ENCODE measurements at places on chromosomes 11 and 22.

DNA sequence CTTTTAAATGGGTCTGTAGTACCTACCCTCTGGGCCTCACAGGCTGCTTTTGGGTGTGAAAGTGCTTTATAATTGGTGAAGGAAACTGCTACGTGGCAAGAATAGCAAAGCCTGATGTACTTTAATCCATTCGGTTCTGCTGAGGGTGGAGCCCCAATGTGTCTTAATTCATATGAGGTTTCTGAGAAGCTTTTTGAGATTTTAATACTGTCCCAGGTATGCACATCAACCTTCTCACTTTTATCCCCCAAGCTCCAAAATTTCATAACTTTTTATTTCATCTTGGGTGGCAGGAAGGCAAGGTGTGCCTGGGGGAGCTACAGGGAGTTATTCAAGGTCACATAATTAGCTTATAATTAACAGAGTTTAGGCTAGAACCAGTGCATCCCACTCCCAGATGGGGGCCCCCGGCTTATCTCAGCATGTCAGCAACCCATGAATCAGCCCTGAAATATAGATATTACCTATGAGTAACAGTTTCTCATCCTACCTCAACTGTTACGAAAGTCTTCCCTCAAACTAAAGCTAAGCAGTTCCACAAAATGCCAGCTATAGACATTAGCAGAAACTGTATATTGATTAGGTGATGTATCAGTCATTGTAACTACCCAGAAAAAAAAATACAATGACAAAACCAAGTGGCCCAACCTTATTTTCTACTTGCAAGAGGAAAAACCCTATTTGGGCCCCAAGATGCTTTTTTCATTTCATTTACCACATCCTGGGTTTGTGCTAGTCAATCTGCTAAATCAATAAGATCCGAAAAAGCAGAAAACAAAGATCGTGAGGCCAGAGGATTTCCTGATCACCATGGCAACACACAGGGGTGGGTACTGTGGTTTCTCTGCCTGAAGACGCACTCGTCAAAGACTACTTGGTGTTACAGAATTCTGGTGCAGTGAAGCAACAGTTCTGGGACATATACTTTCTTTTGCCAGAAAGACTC is 26.7 kb downstream of the CD44 start:
- peak; percentile 14 for DNase-seq

DNA sequence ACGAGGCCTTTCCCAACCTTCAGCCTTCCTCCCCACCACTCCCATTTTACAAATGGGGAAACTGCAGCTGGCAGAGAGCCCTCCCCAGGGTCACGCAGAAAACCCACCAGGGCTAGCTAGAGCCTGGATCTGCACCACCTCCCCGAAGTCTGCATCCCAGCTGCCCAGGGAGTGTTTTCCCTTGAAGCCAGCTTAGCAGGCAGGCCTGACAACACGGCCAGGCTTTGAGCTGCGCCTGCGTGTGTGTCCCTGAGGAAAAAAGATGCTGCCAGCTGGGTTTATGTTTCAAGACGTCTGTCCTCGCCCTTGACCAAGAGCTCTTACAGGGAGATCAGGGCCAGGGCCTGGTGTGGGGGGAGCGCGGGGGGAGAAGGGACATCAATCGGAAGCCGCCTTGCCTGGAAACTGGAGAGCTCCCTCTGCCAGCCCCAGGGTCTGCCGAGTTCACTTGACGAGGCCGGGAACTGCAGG is 20.3 kb downstream of the WNT11 start:
- DNase-seq, result no peak

GRCh38 chr11:88337987-88338668 is 592 bp upstream of the CTSC start:
- no peak for DNase-seq

DNA sequence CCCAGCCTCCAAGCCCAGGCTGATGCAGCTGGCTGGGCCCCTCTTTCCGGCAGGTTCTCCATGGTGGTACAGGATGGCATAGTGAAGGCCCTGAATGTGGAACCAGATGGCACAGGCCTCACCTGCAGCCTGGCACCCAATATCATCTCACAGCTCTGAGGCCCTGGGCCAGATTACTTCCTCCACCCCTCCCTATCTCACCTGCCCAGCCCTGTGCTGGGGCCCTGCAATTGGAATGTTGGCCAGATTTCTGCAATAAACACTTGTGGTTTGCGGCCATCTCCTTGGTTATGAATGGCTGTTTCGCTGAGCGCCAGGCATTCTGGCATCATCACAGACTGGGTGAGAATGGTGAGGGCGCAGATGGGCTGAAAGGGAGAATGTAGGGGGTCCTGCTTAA is 3.6 kb downstream of the PRDX5 start:
- DNase-seq, result no peak

DNA sequence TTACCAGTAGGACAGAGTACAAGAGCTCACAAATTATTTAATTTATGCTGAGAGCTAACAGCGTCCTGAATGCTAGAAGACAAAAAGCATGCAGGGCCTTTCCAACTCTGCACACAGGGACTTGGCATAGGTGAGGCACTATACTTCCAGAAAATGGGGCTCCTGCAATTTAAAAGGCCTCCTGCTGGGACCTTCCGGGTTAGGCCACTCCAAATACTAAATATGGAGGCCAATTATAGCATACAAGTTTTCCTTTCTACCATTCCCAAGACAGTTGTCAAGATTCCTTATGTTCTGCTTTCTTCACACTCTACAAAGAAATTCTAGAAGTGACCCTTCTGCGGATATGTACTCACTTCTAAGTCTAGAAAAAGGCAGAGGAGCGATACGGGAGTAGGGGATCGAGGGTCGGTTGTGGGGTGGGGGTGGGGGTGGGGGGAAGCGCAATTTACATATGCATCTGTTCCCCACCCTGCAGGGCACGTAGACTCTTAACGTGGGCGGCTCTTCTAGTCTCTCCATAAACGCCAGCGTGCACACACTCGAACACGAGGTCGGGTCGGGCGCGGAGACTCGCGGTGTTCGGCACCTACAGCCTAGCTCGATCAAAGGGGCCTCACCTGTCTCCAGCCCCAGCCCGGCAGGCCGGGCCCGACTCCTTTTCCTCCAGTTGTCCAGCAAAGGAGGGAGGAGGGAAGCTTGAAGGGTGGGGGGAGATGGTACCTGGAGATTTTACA is 728 bp downstream of the DCUN1D5 start:
- DNase-seq, result peak; percentile 9

GRCh38 chr11:8776209-8776608 is 93.6 kb downstream of the RPL27A start:
- no peak for DNase-seq

- no peak for DNase-seq
Observed at GRCh38 chr11:101668236-101668635, 84.4 kb upstream of the TRPC6 start.

DNA sequence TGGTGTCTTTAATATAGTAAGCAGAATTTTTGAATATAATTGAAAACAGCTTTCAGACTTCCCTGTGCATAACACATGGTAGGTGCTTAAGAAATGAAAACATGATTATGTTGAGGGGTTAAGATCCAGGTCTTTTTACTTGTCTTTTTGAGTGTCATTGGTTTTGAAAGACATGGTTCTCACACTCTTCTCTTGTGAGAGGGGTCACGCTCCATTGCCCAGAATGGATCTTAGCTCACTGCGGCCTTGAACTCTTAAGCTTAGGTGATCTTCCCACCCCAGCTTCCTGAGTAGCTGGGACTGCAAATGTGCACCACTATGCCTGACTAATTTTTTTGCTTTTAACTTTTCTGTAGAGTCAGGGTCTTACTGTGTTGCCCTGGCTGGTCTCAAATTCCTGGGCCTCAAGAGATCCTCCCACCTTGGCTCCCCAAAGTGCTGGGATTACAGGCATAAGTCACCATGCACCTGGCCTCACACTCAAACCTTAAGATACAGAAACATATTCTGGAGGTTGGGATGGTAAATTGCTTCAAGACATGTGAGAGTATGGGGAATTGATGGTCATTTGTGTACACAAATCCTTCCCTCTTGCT is 1.4 kb downstream of the SPCS2 start:
- no peak for DNase-seq

GRCh38 chr22:49966774-49967705 is 6.5 kb downstream of the PIM3 start:
- DNase-seq, result no peak

DNA sequence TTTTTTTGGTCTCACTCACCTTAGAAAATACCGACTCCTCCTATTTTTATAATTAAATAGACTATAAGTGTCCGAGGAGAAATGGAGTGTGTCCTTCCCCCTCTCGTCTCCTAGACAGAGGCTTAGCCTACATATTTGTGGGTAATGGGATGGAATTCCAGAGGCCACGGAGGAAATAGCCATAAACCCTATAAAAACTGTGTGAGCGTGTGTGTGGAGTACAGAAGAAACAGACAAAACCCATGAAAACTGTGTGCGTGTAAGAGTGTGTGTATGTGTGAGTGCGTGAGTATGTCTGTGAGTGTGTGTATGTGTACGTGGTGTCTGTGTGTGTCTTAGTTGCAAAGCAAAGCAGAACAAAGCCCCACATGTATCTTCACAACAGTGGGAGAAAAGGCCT is 883.5 kb downstream of the OPCML start:
- DNase-seq, result no peak

- no peak for DNase-seq
Observed at GRCh38 chr11:100930185-100930778, 199.3 kb downstream of the PGR start.

DNA sequence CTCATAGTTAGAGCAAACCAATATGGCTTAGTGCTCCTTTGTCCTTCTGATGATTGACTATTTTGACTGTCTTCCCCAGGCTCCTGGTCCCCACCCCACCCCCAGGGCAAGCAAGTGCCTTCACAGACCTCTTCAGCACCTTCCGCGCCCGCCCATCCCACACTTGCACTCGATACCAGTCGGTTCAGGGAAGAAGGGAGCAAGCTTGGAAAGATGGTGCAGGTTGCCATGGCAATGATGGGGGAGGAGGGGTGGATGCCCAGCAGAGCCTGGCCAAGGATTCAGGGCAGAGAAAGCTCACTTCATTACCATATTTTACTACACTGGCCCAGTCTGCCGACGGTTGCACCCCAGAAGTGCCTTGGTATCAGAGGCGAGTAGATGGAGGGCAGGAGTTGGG is 2.2 kb downstream of the TMEM132A start:
- no peak for DNase-seq

GRCh38 chr11:55719608-55720160 is 53.6 kb upstream of the OR5D13 start:
- DNase-seq, result no peak

- no peak for DNase-seq
Observed at GRCh38 chr11:46248289-46249102, 29.0 kb upstream of the CREB3L1 start.

DNA sequence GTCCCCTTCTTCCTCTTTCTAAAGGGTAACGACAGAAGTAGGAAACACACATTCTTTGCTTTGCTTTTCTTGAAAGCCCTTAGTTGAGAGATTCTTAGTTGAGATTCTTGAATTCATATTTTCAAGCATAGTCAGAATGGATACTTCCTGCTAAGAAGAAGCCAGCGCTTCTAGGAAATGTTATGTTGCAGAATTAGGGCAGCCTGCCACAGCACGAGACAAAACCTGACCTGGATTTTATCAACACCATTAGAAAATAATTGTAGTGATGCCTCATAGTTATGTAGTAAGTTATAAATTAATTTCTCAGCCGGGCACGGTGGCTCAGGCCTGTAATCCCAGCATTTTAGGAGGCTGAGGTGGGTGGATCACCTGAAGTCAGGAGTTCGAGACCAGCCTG is 37.9 kb upstream of the NUP160 start:
- DNase-seq, result no peak

GRCh38 chr11:120326845-120327281 is 1.8 kb downstream of the TLCD5 start:
- DNase-seq, result no peak

DNA sequence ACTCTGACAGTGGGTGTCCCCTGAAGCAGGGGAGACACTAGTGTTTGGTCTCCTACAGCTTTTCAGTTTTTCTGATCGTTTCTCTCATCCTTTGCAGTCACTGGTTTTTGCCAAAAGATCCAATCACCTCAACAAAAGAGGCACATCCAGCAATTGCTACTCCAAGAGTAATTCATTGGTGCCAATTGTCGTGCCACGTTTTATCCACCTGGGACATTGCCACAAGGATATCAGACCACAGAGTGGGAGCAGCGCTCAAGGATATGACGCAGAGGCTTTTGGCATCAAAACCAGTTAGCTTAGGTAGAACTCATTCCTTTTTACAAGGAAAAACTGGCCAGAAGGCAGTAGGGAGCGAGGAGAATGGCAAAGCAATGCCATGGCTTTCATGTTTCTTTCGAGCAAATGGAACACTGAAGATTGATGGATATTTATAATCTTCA is 40.9 kb upstream of the BLID start:
- DNase-seq, result no peak

DNA sequence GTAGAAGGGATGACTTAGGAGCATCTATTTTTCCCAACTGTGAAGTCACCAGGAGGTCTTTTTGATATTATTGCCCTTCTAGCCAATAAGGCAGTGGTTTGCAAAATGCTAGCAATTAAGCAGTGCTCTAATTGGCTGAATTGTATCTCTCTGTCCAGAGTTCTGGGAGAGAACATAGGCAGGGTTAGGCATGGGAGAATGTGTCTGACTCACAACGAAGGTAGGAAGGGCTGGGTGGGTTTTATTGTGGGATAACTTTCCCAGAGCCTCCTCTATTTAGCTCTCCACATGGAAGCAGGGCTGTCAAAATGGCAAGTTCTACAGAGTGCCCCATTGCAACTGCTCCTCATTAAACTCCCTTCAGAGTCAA is 415.9 kb upstream of the CADM1 start:
- DNase-seq, result no peak

GRCh38 chr11:119518746-119519730 is 96.1 kb upstream of the THY1 start:
- no peak for DNase-seq

GRCh38 chr22:31626427-31627150 is 35.4 kb downstream of the PISD start:
- DNase-seq, result no peak

GRCh38 chr11:69171476-69172240 is 15.9 kb downstream of the SMIM38 start:
- DNase-seq, result no peak

GRCh38 chr11:40178470-40178869 is 1281.0 kb downstream of the LRRC4C start:
- no peak for DNase-seq

- no peak for DNase-seq
Observed at GRCh38 chr11:117464778-117465177, 137.1 kb downstream of the CEP164 start.

- DNase-seq, result no peak
Observed at GRCh38 chr11:373716-374551, 4.6 kb downstream of the B4GALNT4 start.

- no peak for DNase-seq
Observed at GRCh38 chr11:78564490-78565467, 9.9 kb downstream of the NARS2 start.

- DNase-seq, result no peak
Observed at GRCh38 chr11:121321614-121322243, 29.2 kb downstream of the SC5D start.

Measured in activated naive CD4-positive, alpha-beta T cell (primary cell).